ENCODE measurements at places on chromosomes 2 and 18.
A peak's percentile ranks its signal among the peaks of the same experiment; 100 is the strongest.

GRCh38 chr2:174846218-174846617, 81.9 kb upstream of the CHRNA1 start:
- DNase-seq, result no peak

GRCh38 chr2:59691518-59692190, 861.8 kb downstream of the BCL11A start:
- no peak for DNase-seq

GRCh38 chr18:37450434-37451132, 115.0 kb downstream of the CELF4 start:
- peak; percentile 14 for DNase-seq

DNA sequence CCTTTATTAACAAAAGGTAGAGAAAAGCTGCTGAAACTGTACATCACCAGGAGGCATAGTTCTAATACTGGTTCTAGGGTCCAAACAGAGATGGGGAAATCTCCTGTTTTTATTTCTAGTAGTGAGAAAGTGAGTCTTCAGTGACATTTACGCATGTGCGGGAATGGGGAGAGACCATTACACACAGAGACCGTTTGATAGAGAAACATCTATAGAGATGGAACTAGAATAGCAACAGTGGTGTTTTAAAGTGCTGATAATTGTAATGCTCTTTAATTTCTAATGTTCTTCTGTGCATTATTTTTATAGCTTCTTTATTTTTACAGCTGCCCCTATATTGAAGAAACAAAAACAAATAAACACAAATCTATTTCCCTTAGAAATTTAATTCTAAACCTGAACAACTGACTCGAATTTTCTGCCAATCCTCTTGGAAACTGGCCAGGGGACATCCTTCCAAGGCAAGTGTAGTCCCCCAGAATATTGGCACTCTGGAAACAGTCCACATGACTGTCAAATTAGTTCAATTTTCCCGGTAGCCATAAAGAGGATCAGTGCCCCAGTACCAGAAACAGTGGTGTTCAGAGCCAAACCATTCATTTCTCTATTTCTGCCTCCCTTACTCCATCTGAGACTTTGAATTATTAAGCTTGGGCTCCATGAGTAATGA, 260.9 kb downstream of the ICOS start:
- no peak for DNase-seq

DNA sequence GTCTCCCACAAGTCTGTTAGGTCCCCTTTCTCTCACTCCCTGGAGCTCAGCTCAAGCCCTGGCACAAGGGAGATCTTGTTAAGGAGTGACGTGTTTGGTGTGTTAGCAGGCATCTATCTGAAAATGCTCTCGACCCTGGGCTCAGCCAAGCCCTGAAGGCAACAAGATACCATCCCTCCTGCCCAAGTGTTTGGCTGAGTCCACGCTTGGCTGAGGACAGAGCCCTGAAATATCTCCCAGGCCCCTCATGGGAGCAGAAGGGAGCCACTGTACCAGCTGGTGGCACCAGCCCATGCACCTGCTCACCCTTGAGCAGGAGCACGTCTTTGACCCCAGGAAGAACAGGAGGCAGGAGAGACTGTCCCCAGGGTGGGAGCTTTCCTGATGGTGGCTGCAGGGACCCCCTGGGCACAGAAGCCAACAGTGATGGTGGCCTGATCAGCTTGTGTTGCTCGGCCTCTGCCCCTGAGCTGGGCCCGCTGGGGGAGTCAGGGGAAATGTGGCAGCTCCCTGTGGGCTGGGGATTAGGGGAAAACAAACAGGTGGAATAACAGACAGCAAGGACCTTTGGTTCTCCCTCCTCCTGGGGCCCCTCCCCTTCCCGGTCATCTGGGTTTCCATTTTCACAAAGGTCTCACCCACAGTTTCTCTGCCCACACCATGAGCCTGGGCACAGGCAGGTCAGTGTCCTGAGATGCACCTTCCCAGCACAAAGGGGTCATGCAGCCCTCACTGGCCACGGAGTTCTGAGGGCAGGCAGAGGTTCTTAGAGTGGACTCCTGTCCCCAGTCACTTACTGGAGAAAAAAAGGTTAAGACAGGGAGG, 91.6 kb downstream of the RHOB start:
- peak; percentile 9 for DNase-seq

- DNase-seq, result no peak
These were observed 1310.0 kb upstream of the ZEB2 start for GRCh38 chr2:145829931-145830330.

DNA sequence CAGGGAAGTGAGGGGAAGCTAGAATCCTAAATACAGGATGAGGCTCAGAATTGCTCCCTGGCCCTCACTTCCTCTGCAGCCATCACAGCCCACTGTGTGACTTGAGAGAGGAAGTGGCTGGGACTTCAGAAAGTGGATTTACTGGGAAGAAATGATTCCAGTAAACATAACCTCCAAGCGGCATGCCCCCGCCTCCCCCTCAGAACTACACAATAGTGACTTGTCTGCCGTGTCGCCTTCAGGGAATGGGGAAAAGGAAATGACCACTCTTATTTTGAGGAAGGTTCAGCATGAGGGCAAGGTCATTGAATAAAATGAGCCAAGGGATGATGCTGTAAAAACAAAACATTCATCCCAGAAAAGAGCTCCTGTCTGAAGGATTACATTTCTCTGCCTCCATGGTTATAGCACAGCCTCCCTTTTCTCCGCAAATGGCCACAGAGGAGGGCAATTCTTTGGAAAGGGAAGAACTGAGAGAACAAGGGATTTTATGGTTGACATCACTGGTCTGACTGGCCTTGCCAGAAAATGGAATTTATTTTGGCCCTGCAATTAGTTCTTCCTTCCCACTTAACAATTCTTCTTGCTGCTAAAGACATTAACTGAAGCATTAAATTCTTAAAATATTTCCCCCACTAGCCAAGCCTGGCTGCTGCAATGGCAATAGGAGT, 78.9 kb upstream of the DAPL1 start:
- peak; percentile 15 for DNase-seq

DNA sequence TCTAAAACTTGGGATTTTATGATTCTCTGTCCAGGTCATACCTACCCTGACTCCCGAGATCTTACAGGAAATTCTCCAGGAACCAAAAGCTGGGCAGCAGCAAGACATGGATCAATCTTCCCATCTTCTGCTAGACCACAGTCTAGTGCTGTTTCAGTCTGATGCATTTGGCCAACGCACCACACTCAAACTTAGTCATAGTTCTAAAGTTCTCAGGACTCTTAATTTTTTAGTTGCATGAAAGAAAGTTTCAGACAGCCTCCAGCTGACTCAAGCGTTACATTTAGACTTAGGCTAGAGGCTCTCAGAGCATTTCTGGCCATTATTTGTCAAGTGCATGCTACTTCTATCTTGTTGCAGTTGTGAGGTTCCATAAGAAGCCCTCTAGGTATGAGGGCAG, 230.1 kb upstream of the CCDC150 start:
- no peak for DNase-seq

- DNase-seq, result no peak
These were observed 10.6 kb downstream of the DNAJB2 start for GRCh38 chr2:219289537-219290361.

- no peak for DNase-seq
These were observed 37.8 kb upstream of the IKZF2 start for GRCh38 chr2:213189001-213189899.

- DNase-seq, result no peak
These were observed 7.2 kb downstream of the HDLBP start for GRCh38 chr2:241308267-241308666.

GRCh38 chr2:238651306-238652052, 196.4 kb upstream of the TWIST2 start:
- DNase-seq, result no peak

DNA sequence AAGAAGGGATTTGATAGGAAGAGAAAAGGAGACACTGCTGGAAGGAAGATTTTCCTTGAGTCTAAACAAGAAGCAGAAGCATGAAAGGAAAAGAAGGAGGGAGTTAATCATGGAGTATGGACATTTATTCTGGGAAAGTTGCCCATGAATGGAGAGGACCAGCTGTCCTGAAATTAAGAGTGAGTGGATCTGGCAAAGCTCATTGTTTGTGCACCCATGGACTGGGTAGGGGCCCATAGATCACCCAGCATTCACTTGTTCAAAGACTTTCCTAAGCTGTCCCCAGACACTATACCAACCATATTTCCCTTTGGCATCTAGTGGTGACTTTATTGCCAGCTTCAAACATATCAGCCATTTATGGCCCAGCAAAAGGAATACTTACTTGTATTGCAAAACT, 422.7 kb downstream of the FBXO15 start:
- DNase-seq, result no peak

GRCh38 chr2:223681125-223681524, 79.0 kb upstream of the SCG2 start:
- DNase-seq, result no peak

DNA sequence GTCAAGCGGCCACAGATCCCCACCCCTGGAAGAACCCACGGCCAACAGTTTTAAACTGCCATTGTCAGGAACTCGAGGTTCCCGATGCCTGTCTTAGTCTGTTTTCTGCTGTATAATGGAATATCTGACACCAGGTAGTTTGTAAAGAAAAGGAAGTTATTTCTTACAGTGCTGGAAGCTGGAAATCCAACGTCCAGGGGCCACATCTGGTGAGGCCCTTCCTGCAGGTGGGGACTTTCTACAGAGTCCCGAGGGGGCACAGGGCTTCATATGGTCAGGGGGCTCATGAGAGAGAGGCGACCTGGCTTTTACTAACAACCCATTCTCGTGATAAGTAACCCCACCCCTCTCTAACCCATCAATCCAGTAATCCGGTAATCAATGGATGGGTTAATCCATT, 501.6 kb upstream of the MYT1L start:
- no peak for DNase-seq

DNA sequence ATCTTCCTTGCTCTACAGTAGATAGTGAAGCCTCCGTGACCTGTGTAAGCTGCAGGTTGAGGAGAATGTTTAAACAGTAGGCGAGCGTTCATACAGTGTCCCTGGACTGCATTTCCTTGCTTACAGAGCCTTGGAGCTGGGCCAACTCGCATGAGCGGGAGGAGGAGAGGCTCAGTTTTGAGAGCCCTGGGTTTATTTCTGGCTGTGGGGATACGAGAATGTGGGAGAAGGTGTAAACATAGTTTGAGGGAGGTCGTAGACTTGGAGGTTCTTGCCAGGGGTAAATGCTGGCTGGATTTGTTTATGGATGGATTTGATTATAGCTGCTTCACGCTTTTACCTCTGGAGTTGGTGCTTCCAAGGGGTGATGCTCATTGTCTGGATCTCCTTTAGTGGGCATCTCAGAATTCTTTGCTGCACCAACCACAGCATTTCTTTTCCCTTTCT, 20.8 kb downstream of the CRIM1 start:
- DNase-seq, result peak; percentile 77

- DNase-seq, result no peak
These were observed 7.6 kb downstream of the BCL2 start for GRCh38 chr18:63312019-63312409.

- no peak for DNase-seq
These were observed 21.3 kb upstream of the KLF11 start for GRCh38 chr2:10022041-10022421.

- DNase-seq, result peak; percentile 56
These were observed 35.8 kb downstream of the ST3GAL5 start for GRCh38 chr2:85852937-85853498.

GRCh38 chr18:26091047-26091630, 726 bp upstream of the SS18 start:
- DNase-seq, result peak; percentile 70

DNA sequence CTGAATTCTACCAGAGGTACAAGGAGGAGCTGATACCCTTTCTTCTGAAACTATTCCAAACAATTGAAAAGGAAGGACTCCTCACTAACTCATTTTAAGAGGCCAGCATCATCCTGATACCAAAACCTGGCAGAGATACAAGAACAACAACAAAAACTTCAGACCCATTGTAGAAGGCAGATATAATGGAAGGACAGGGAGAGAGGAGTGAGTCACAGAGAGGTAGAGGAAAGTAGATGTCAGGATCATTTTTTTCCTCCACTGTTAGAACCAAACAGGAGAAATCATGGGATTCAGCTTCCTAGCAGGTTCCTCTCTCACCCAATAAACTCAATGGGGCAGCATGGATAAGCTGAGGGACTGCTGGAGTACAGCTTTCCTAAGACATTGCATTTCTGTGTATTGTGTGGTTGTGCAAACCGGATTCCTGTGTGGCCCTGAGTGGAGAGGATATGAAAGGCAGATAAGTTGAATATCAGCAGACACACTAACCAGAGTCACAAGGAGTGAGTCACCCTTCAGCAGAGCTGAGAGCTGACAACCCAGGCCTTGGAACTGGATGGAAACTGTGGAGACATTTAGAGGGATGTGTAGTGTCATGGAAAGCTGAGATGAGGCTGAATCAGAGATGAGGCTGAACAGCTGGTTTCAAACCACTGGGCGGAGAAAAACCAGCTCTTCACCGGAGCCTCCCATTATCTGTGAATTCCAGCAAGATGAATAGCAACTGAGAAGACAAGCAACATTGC, 60.9 kb upstream of the MMADHC start:
- no peak for DNase-seq

DNA sequence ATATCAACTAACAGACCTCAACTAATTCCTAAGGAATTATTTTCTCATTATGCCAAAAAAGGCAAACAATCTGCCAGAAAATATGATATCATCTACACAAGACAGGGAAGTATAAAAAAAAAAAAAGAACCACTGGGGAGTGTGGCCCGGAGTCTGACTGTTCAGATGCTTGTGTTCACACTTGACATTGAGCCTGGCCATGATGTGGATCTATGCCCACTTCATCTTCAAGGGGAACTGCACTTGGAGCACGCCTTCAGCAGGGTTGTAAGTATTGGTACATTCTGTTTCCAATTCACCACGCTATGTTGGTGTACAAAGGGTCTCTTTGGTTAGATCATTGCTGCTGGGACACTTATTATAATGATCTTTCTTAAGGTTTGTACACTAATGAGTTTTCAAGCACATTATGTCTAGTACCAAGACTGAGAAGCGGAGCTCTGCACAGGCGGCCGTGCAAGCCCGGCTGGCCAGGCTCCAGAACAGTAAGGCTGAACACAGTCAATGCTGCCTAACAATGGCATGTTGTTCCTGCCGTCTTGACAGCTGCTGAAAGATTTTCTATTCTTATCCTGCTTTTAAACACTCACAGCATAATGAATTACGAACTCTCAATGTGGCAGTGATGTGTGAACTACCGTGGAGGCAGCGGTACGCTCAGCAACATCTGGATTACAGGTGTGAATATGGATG, 788.4 kb upstream of the SOX11 start:
- DNase-seq, result no peak

GRCh38 chr2:232882505-232883115, 12.5 kb downstream of the SNORC start:
- no peak for DNase-seq

- no peak for DNase-seq
These were observed 32.4 kb upstream of the GORASP2 start for GRCh38 chr2:170896622-170897021.

DNA sequence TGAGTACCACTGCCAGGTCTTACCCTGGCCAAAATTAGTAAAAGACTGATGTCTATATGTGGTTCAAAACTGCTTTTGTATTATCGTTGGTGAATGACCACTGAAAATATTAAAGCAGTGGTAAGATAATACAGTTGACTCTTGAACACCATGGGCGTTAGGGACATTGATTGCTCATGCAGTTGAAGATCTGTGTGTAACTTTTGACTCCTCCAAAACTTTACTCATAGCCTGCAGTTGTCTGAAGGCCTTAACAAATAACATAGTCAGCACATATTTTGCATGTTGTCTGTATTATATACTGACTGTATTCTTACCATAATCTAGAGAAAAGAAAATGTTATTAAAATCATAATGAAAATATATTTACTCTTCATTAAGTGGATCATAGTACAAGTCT, 5.8 kb upstream of the ANKRD12 start:
- no peak for DNase-seq

- no peak for DNase-seq
These were observed 101.9 kb downstream of the ACTR2 start for GRCh38 chr2:65329525-65329924.

GRCh38 chr2:165016772-165017411, 61.6 kb upstream of the SLC38A11 start:
- no peak for DNase-seq

All from small intestine (tissue), 16 donors.